ENCODE measurements at places on chromosomes 16 and 17. TPM values are rescaled to one million over a fixed set of nuclear protein-coding genes. Genes with fewer than 3 reads are reported as not detected.
A peak's percentile ranks its signal among the peaks of the same experiment; 100 is the strongest.

The CD79B gene
- total RNA-seq, result 7.7 TPM

The HLF gene
- 14.3 TPM for total RNA-seq

DNA sequence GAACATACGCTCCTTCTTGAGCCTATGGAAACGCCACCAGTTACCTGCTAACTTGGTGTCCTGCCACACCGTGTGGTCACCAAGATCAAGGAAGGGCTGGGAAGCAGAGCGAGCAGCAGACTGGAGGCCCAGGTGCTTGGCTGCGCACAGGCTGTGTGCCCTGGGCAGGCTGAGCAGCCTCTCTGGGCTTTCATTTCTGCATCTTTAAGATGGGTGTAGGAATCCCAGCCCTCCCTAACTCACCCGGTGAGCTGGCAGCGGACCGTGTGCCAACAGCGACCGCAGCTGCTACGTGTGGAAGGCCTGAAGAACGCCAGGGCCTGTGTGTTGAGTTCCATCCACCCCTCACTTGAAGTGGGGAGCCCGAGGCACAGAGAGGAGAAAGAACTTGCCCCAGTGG lies 80.0 kb downstream of the IRF8 start:
- DNase-seq, result no peak

- DNase-seq, result no peak
Measured at GRCh38 chr16:62752854-62753253, 716.6 kb upstream of the CDH8 start.

DNA sequence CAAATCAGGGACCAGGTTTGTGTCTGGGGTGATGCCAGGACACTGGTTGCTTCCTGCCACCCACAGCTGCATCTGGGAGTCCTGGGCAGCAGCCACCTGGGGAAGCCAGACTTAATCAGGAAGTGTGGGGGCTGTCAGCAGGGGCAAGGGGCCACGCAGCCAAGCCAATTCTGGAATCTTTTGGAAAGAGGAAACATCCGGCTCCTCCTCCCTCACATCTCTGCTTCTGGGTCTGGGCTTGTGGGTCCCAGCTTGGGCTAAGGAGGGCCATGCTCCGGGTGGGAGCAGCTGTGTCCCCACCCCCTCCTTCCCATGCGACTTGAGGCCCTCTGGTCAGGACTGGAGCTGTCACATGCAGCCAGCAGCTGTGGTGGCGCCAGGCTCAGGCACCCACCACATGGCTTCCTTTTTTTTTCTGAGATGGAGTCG lies 37.0 kb upstream of the CCDC182 start:
- peak; percentile 60 for DNase-seq

GRCh38 chr17:31517524-31517923 lies 126.0 kb downstream of the RAB11FIP4 start:
- no peak for DNase-seq

DNA sequence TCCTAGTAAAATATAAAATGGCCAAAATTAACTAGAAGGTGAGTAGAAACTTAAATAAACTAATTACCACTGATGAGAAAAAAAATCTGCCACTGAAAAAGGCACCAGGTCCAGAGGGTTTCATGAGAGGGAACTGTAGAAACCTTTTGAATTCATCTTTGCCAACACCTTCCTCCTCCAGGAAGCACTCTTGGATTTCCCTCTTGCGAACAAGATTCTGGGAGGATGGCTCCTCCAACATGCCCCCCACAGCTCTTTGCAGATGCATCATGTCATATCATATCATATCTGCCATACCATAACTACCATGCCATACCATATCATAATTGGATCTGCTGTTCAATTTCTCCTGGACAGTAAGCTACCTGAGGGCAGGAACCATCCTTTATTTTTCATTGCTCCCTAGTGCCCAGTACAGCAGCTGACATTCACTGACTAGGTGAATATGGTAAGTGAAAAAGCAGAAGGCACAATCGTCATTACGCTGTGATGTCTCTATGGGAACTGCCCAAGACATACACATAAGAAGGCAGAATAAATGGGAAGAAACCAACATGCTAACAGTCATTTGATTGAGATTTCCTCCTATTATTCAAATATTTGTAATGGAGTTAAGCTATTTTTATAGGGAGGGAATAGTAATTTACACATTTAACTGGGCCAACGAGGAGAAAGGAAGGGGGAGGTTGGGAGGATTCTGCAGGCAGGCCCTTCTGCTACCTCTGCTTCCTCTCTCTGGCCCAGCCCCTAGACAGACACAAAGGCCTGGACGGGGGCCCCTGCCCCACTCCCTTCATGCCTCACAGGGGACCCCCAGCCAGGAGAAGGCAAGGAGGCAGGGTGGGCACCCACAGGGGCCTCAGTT lies 110.1 kb upstream of the SMURF2 start:
- DNase-seq, result no peak

The C17orf78 gene
- not detected for total RNA-seq

GRCh38 chr17:70378076-70378475 lies 208.7 kb downstream of the KCNJ2 start:
- peak; percentile 9 for DNase-seq

The TLCD1 gene
- not detected for total RNA-seq

- DNase-seq, result peak; percentile 95
Measured at GRCh38 chr17:81966343-81967243, 5.6 kb upstream of the NOTUM start.

- DNase-seq, result no peak
Measured at GRCh38 chr17:39009581-39010001, 42.4 kb upstream of the FBXO47 start.

- DNase-seq, result no peak
Measured at GRCh38 chr17:15943971-15944758, 765 bp upstream of the ADORA2B start.

The ZNF75A gene
- 32.0 TPM for total RNA-seq

DNA sequence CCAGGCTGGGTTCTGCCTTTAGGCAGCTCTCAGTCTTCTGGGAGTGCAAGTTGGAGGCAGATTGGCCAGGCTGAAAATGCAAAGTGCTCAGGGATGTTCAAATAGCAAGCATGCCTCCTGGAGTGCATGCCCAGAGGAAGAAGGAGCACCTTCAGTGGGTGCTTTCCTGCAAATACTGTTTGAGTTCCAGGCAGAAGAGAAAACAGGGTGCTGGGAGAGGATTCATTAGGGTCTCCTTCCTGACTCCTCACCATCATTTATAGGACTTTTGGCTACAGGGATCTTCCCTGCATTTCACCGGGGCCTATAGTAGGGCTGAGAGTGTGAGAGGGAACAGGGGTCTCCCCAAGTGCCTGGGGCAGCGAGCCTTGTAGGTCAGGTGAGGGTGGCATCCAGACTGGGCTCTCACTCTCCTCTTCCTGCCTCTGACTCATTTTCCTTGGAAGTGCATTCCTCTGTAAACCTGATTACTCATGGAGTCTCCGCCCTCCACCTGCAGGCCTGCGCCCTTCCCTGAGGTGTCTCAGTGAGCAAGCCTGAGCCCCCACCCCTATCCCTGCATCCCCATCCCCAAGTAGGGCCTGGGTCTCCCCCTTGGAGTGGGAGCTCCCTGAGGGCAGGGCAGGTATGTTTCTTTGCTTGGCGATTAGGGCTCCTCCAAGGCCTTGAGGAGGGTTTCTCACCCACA lies 17.1 kb upstream of the TNS4 start:
- no peak for DNase-seq

DNA sequence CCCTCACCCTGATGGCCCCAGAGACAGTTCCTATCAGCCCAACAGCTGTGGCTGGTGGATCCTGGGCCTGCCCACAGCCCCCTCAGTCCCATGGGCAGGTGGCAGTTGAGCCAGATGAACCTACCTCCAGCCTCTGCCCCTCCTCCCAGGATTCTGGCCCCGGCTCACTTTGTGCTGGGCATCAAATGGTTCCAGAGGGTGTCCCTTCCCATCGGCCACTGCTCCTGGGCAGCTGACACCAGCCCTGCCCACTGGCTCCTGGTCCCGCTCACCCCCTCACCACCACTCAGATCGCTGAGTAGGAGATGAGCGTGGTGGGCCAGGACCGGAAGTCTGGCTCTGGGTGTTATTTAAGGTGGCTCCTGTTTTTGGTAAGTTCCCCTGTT lies 2.0 kb downstream of the TTYH2 start:
- peak; percentile 56 for DNase-seq

DNA sequence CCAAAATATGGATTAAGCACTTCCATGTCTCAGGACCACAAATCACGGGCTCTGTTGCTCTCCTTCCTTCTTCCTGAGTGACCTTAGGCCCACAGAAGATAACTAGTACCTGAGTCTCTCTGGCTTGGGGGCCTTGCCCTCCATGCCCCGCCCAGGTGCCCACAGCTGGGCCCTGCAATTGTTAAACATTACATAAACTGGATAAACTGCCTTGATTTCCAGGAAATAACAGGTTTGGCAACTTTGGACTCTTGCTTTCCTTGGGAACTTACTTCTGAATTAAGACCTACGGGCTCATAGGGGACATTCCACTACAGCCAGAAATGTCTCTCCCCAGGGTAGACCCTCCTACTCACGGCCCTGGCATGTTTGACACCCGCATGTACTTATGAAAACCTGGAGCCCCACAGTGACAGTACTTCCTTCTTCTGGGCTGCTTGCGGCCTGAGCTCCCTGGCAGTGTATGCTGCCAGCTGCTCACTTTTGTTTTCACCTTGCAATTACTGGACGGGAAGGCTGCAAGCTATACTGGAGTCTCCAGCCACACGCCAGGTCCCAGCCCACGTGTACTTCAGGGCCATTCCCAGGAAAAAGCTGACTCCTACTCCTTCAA lies 2.3 kb upstream of the UBALD2 start:
- DNase-seq, result peak; percentile 41

The KCNJ2 gene
- 19.1 TPM for total RNA-seq

- peak; percentile 62 for DNase-seq
Measured at GRCh38 chr17:47695429-47696376, 1.7 kb downstream of the TBKBP1 start.

DNA sequence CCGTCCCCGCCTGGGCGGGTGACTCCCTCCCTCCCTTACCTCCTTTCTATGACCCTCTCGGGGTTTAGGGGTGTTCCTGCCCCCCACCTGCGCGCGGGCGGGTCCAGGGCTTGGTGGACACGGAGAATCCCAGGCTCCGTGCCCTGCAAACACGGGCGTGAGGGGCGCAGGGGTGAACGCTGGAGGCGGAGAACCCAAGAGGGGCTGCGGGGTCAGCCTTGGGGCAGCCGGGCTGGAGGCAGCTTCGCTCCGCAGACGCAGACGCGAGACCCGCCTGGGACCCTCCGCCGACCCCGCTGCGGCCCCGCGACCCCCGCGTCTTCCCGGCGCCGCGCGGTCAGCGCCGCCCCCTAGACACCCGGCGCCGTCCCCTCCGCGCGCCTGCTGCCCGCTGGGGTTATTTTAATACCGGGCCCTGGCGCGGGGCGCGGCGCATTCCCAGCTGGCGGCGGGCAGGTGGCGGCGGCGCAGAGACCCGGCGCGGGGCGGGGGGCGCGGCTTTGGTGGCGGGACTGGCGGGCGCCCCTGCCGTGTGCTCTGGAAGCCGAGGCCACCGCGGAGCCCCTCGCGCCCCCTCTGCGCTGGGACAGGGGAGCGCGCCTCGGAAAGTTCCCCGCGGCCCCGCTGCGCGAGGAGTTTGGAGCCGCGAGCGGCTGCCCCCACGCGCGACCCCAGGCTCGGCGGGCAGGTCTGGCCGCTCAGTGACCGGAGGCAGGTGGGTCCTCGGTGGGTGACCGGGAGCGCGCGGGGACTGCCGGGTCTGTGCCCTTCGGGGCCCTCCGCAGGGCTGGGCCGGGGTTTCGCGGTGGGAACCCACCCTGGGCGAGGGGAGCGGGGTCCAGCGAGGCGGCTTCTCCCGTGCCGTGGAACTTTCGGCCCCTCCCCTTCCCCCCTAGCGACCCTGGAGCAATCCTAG lies at the start of gene UTS2R:
UTS2R (plus strand) TSS at position 433 of the 916 bp plus-strand sequence. CDS start 2,560 bp downstream, outside the sequence.
- peak; percentile 73 for DNase-seq

DNA sequence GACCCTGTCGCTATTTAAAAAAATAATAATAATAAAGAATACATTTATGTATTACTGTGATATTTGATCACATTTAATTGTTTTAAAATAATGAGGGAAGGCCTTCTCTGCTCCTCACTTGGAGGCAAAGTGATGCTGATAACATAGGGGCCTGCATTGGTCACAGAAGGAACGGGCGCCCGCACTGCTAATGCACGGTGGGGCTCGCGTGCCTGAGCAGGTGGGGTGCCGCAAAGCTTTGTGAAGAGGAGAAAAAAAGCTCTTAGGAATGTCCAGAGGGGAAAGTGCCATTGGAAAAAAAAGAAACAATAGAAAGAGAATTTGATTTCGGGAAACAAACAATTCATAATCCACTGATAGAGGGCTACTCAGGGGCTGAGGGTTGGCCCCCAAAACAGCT lies 143.8 kb downstream of the ZNF423 start:
- DNase-seq, result no peak

The EIF1 gene
- total RNA-seq, result 261 TPM

DNA sequence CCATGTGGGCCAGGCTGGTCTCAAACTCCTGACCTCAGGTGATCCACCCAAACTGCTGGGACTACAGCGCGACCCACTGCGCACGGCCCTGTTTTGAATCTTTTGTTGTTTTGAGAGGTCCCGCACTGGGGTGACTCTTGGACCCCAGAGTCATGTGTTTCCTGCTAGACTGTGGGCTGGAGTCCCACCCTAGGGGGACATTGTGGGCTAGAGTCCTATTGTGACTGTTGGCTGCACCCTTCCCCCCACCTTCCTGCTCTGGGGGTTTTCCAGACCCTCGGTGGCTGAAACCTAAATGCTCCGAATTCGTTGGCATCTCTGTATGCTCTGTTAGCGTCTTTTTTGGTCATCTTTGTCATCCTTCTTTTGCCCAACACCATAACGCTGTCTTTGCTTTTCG lies 16.0 kb downstream of the NUPR1 start:
- no peak for DNase-seq

GRCh38 chr17:58245428-58246103 lies 7.2 kb downstream of the LPO start:
- no peak for DNase-seq

- DNase-seq, result no peak
Measured at GRCh38 chr16:87674419-87674818, 72.1 kb downstream of the JPH3 start.

The PMFBP1 gene
- total RNA-seq, result 8.1 TPM

DNA sequence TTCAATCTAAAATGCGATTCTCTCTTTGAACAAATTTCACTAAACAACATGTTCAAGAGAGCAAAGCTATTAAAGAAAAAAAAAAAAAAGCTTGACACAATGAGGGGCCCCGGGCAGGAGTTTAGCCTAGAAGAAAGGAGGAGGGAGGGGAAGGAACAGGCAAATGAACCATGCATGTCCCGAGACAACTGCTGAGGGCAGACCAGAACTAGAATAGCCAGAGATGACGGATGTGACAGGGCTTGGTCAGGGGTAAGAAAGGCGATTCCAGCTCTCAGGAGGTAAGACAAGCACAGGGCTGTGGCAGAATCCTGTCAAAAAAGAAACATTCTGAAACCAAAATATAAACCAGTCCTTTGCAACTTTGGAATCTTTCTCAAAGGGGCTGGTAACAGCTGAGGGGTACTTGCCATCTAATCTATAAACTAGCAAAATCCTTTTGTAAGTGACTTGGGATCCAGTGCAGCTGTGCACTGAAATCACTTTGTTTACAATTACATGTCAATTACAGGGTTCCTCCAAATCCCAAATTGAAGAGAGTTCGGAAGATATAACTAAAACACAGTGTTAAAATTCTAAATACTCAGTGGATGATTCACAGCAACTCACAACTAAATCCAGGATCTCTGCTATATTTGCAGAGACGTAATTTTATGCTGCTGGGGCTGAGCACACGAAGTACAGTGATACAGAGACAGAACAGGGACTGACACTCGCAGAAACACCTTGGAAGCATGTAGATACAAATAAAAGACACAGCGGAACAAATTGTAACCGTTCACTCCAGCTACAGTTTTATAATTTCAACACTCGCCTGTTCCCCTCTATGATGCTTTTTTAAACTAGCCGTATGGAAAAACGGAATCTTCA lies 567.4 kb upstream of the ZFHX3 start:
- DNase-seq, result peak; percentile 58

- DNase-seq, result no peak
Measured at GRCh38 chr16:66286527-66286926, 80.0 kb upstream of the CDH5 start.

All from tongue (tissue), 3 donors.